ENCODE measurements at places on chromosomes 12 and 14.

GRCh38 chr14:41490323-41490722 lies 116.4 kb upstream of the LRFN5 start:
- peak; percentile 1 for DNase-seq

DNA sequence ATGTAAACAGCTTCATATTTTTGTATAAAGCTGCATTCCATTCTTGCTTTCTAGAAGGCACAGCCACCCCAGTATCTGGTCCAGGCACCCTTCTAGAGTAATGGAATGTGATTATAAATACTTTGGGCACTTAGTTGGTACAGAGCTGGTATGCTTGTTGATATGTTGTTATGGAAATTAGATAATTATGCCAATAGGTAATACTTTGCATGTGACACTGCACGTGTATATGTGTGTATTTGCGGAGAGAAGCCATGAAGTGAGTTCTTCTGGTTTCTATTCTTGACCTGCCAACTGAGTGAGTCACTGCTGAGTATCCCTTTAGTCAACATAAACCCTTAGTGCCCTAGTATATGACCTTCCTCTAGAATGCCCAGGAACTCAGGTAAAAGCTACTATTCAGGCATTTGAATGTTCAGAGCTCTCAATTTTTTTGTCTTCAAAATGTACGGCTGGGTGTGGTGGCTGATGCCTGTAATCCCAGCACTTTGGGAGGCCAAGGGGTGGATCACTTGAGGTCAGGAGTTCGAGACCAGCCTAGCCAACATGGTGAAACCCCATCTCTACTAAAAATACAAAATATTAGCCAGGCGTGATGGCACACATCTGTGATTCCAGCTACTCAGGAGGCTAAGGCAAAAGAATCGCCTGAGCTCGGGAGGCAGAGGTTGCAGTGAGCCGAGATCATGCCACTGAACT lies 6.2 kb upstream of the TCP11L2 start:
- DNase-seq: no peak

DNA sequence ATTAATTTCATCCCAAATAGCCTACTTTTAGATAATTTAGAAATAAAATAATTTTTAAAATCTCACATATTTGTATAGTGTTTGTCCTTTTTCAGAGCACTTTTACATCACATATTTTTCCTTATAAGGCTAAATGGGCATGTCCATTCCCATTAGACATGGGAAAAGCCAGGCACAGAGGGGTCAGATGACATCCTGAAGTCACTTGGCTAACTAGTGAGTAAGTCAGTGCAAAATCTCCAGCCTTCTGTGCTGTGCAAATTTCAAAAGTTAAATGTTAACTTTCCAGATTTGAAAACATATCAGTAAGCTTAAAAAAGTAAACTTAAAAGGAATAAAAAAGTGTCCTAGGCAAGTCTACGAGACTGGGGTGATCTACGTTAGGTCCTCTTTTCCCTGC lies 117.4 kb downstream of the EMP1 start:
- DNase-seq: no peak

- no peak for DNase-seq
Observed at GRCh38 chr14:29579838-29580237, 347.8 kb downstream of the PRKD1 start.

DNA sequence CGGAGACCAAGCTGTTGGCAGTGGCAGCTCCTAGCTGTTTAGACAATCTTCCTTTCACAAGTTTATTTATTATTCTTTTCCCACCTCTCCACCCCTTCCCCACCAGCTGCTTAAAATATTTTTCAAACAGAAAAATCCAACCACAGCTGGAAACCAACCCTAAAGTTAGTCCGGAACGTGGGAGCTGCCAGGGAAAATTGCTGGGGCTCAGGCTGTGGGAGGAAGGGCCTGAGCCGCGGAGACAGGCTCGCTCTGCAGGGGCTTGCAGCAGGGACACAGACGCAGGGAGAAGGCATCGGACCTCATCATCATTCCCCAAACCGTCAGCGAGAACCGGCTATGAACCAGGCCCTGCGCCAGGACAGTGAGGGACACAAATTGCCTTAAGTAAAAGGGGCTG lies 16.1 kb upstream of the TMEM106C start:
- no peak for DNase-seq

DNA sequence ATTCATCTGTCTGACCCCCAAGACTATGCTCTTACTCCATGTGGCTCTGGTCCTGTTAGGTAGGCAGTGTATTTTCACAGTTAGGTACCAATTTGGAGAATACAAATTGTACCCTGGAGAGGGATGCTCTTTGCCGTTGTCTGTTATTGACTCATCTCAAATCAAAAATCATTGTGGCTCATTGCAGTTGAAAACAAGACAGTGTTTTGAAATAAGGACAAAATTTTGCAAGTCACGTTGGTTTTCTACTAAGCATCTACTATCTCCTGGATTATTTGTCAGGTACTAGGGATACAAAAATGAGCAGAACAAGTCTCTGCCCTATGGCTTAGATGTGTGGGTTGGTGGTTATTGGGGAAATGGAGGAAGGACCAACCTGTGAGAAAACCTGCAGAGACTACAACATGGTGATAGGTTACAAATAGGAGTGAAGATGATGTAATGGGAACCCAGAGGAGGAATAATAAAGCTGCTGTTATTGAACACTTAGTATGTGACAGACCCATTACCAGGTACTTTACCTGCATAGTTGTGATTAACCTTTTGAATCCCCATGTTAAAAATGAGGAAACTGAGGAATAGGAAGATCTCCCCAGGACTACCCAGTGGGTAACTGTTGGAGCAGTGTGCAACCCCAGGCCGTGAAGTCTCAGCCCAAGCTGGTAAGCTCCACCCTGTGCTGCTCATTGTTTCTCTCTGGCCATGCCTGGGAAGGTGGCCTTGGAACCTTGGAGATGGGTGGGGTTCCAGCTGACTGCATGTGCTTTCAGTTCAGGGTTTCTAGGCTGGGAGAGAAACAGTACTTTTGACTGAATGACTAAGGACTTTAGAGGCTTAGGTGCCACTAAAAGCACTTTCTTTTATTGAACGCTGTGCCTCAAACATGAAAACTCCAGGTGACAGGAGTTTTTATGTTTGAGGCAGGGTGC lies 72.9 kb upstream of the SRSF5 start:
- no peak for DNase-seq

GRCh38 chr12:20409607-20410377 lies 41.5 kb downstream of the PDE3A start:
- DNase-seq: no peak

DNA sequence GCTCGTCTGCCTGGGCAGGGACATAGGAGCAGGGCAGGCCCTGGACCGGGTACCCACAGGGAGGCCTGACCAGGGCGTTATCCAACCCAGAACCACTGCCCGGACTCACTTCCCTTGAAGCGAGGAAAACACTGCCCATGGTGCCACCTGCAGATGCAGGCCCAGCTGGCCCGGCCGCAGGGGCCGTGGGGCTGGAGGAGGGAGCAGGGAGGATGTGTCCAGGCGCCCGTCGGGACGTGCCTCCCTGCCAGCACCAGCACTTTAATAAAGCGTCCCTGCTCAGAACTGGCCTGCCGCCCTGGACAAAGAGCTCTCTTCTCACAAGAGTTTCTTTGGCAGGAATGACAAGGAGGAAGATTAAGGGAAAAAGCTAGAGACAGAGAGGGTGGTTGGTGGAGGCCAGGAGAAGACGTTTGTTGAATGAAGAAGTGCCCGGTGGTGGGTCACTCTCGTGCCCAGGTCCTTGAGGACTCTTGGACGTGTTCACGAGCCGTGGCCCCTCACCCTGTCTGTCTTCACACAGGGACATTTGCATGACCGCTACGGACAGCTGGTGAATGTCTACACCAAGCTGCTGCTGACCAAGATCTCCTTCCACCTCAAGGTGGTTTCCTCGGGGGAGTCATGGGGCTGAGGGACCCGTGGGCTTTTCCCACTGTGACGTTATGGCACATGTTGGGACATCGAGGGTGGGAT lies 14.2 kb downstream of the HIP1R start:
- DNase-seq: no peak

DNA sequence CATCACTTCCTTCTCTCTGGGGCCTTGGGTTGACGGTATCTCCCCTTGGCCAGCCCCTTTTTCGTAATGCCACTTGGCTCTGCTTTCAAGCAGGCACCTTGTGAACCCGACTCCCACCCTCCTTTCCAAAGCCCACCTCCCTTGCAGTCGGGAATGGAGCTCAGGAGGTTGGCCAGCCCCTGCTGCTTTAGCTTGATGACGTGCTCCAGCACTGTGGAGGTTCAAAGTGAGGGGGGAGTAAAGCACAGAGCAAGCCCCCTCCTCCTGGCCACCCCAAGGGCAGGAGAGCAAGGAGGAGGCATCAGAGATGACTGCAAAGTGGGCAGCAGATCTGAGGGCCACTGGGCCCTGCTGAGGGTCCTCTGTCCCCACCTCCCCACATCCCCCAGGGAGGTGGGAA lies 103.4 kb downstream of the ZFP36L1 start:
- DNase-seq: no peak

GRCh38 chr12:56955631-56956256 lies 1.7 kb downstream of the RDH16 start:
- no peak for DNase-seq

- no peak for DNase-seq
Observed at GRCh38 chr12:27869567-27869966, 89.5 kb upstream of the MANSC4 start.

DNA sequence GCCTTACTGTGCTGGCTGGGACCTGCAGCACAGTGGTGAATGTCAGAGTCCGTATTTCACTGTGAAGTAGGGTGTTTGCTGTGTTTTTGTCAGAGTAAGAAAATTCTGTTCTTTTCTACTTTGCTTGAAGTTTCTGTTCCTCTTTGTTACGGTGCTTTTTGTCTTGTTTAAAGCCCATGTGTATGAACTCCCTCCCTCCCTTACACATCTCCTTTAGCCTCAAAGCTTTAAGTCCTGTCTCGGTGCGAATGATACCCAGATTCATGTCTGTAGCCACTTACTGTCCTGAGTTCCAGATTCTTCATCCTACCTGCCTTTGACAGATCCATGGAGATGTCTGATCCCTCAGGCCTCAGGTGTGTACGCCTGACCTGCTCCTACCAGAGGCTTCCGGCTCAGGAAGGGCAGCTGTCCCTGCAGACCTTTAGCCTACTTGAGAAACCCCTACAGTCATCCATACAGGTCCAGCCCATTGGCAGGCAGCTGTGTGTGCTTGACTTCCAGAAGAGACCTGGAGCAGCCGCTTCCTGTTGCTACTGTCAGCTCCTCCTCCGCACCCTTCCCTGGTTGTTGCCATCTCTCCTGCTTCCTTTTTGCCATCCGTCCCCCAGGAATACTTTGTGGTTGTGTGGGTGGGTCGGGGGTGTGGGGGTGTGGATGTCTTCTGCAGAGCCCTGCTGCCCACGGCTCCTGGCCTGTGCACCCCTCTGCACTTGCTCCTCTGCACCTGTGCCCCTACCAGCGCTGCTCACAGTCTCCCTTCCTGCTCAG lies 72.9 kb downstream of the DDX51 start:
- DNase-seq: peak; percentile 66

GRCh38 chr12:53820514-53821306 lies 68.9 kb upstream of the CISTR start:
- peak; percentile 9 for DNase-seq

GRCh38 chr14:70671652-70672644 lies 30.2 kb downstream of the TTC9 start:
- no peak for DNase-seq

- no peak for DNase-seq
Observed at GRCh38 chr12:65657635-65658034, 166.6 kb upstream of the HMGA2 start.

DNA sequence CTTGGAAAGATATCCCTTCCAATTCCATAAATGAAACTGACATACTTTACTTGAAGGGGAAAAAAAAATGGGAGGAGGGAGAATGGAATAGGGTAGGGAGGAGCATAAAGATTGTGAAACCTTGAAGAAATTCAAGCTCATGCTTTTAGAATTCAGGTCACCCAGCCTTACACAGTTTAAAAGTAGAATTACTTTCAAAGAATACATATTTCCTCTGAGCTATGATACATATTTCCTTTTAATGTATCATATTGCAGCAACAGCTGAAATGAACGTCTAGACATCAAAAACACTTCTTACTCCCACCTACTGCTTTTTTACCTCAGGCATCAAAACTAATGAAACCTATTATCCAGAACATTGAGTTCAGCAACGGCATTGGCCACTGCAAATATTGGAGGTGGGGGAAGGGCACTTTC lies 156.0 kb downstream of the MED13L start:
- no peak for DNase-seq

GRCh38 chr12:93573552-93574223 lies 1.2 kb downstream of the SOCS2 start:
- no peak for DNase-seq

DNA sequence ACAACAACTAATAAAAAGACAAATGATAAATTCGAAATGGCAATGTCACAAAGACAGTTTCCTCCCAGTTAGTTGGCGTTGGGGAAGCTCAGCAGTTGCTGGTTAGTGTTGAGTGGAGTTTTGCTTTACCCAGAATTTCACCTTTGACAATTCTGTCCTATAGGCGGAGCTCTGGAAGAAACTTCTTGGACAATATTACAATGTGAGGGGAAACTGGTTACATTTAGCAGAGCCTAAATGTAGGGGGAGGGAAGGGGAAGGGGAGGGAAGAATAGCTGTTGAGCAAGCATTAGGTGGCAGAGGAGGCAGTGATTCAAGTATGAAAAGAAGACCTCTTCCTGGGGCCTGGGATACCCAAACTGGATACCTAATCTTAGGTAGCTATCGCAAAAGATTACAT lies 51.4 kb downstream of the BDKRB1 start:
- DNase-seq: no peak

- DNase-seq: no peak
Observed at GRCh38 chr12:72434999-72435398, 162.8 kb downstream of the TRHDE start.

- no peak for DNase-seq
Observed at GRCh38 chr14:65164825-65165135, 62.5 kb upstream of the MAX start.

DNA sequence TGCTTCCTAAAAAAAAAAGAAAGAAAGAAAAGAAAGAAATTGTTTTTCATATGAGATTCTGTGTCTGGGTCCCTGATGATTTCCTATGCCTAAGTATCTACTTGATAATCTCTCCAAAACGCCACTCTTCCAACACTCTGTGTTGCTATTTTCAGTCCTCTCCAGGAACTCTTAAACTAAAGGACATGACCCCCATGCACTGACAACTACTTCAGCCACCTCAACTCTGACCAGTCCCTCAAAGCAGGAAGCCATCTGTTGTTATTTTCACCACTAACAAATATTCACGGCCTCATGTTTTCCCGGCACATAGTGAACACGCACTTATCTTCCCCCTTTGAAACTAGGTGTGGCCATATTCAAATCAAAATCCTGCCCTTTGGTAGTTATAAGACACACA lies 259.3 kb downstream of the PPFIA2 start:
- no peak for DNase-seq

- peak; percentile 11 for DNase-seq
Observed at GRCh38 chr14:70254476-70254961, 65.8 kb upstream of the SLC8A3 start.

GRCh38 chr12:41188841-41189394 lies 798 bp downstream of the PDZRN4 start:
- DNase-seq: no peak

GRCh38 chr14:62303437-62303836 lies 541.2 kb downstream of the SNAPC1 start:
- DNase-seq: no peak

- no peak for DNase-seq
Observed at GRCh38 chr12:113477171-113477841, 5.6 kb upstream of the LHX5 start.

GRCh38 chr14:87824266-87824665 lies 168.7 kb downstream of the GALC start:
- DNase-seq: no peak

- no peak for DNase-seq
Observed at GRCh38 chr14:64692986-64693809, 11.0 kb upstream of the PLEKHG3 start.

- no peak for DNase-seq
Observed at GRCh38 chr14:33598582-33598981, 352.3 kb downstream of the EGLN3 start.

All from NB4 (cell line).